ENCODE measurements at places on chromosomes 1 and 21.

- no peak for DNase-seq
These were observed 17.9 kb downstream of the CLDN14 start for GRCh38 chr21:36461918-36462486.

- DNase-seq, result no peak
These were observed 259.6 kb upstream of the ST6GALNAC5 start for GRCh38 chr1:76607717-76608116.

DNA sequence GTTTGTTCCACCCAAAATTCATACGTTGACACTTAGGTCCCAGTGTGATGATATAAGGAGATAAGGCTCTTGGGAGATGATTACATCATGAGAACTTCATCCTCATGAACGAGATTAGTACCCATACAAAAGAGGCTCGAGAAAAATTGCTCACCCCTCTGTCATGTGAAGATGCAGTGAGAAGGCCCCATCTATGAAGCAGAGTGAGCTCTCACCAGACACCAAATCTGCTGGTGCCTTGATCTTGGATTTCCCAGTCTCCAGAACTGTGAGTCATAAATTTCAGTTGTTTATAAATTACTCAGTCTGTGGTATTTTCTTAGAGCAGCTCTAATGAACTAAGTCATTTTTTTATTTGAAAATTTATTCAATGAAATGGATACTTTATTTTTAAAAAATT lies 42.6 kb upstream of the USP25 start:
- no peak for DNase-seq

DNA sequence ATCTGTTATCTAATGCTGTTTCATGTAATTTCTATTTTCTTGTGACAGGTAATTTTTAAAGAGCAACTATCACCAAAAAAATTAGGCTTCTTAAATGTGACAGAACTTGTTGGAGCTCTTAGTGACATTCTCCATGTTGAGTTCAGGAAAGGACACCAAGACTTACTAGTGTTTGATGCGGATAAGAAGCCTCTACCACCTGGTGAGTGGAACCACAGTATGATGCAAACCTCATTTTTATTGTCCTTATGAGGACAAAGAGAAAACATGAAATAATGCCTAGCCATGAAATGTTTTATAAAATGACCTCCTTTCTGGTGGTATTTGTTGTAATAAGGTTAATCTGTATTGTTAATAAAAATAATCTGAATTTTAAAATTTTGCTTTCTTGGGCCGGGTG lies 39.1 kb downstream of the TDRD5 start:
- no peak for DNase-seq

All from NAMALWA (cell line).